ENCODE measurements at places on chromosomes 4 and X.
A peak's percentile ranks its signal among the peaks of the same experiment; 100 is the strongest.

DNA sequence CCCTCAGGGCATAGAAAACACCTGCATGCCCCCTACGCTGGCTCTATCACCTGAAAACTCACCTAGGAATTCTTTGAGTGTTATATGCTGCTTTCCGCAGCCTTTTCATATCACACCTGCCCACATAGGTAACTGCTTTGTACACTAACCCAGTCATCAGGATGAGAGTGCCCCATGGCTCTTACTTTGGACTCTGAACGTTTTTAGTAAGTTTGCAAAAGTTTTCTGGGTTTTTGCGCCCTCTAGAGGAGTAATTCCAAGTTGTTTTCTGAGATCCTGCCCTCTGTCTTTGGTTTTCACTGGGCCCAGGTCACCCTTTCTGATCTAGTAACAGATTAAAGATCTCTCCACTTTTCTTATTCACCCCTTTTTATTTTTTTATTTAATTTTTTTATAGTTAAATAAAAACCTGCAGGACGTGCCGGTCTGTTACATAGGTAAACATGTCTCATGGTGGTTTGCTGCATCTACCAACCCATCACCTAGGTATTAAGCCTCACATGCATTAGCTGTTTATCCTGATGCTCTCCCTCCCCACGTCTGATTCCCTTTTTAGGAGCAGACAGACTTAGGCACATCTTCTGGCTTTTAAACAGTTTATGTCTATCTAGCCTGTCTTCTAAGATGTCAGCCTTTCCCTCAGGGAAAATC is 139.2 kb downstream of the NWD2 start:
- peak; percentile 25 for DNase-seq

GRCh38 chr4:123603165-123603564 is 206.6 kb downstream of the SPRY1 start:
- no peak for DNase-seq

- no peak for DNase-seq
Measured at GRCh38 chr4:124593494-124593893, 119.0 kb downstream of the ANKRD50 start.

GRCh38 chrX:73262991-73263390 is 48.3 kb upstream of the NAP1L2 start:
- DNase-seq = no peak

DNA sequence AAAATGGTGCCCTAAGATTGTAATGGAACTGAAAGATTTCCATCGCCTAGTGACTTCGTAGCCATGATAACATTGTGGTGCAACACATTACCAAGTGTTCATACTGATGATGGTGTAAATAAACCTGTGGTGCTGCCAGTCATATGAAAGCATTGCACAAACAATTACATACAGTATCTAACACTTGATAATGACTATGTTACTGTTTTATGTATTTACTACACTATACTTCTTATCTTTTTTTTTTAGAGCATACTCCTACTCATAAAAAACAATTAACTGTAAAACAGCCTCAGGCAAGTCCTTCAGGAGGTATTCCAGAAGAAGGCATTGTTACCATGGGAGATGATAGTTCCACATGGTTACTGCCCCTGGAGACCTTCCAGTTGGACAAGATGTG is 152.7 kb upstream of the EDNRA start:
- no peak for DNase-seq

- no peak for DNase-seq
Measured at GRCh38 chr4:148327683-148328082, 114.5 kb downstream of the NR3C2 start.

GRCh38 chrX:102535958-102536357 is 19.4 kb upstream of the TMSB15A start:
- no peak for DNase-seq

DNA sequence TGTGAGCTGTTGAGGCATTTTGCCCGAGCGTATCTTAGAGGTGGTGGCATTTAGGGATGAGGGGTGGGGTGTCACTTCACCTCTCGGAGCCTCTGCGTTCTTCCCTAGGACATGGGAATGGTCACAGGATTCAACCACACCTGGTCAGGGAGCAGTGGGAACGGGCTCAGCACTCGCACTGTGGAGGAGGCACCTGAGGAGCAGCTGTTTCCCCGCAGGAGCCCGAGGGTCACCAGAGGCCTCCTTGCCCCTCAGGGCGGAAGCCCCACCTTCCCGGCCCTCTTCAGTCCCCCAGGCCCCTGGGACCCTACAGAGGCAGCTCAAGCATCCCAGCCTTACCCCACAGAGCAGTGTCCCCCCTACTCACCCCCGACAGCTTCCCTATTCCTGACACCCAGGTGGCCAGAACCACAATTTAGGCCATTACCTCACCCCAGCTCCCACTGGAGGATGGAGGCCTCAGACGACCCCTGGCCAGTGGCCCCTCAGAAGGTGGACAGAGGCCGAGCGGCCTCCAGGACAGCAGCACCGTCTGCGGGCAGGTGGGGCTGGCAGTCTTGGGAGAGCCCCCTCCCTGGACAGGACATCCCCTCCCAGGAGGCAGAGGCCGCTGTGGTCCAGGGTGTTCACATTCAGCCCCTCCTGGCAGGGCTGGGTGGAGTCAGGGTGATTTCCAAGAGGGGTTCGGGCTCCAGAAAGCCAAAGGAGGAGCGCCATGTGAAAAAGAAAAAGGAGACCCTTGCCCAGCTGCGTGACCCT is 4.2 kb upstream of the HTRA3 start:
- no peak for DNase-seq

DNA sequence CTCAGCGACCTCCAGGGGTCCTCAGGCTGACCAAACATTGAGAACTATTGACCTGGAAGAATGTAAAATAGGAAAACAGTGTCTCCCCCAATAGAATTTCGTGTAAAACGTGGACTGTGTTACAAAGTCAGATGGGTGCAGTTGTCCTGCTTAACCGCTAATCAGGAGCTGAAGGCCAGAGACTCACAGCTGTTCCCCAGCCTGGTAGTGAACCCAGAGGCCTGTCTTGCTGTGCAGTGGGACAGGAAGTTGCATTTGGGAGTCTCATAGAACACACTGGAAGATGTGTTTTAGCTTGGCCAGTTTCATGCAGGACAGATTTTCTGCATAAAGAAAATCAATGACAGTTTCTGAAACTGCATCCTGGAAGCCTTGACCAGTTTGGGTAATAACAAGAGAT is 151.5 kb downstream of the PTTG2 start:
- DNase-seq = no peak

DNA sequence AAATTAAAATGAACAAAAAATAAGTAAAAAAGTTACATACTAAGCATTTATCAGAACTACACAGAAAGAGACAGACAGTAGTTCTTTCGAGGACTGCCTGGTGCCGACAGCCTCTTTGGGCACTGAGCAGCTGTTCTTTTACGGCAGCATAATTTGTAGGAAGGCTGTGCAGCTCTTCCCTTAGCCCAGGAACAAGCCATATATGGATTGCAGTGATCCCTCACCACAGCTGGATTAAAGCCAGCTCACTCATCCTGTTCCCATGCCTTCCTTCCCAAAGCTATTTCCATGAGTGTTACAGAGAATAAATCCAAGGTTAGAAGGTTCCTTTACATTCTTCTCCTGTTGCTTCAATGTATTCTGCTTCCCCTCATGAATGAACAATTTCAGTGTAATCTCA is 71.7 kb downstream of the DDX60L start:
- no peak for DNase-seq

GRCh38 chr4:141339966-141340365 is 119.3 kb downstream of the ZNF330 start:
- DNase-seq = no peak

DNA sequence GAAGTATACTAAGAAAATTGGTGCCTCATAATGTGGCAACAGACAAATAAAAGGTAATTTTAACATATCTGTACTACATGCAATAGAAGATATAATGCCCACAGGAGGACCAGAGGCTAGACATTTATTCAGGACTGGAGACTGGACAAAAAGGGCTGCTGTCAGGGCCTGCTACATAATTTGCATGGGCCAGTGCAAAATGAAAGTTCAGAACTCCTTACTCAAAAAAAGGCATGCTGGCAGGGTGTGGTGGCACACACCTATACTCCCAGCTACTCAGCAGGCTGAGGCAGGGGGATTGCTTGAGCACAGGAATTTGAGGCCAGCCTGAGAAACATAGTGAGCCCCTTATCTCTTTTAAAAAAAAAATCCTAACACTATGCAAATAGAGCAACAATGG is 12.4 kb upstream of the MAOA start:
- DNase-seq = no peak

Measured in iPS DF 6.9 (cell line).